ENCODE measurements at places on chromosomes 16 and 17.

GRCh38 chr17:53462393-53462811, 360.3 kb upstream of the KIF2B start:
- DNase-seq: no peak

DNA sequence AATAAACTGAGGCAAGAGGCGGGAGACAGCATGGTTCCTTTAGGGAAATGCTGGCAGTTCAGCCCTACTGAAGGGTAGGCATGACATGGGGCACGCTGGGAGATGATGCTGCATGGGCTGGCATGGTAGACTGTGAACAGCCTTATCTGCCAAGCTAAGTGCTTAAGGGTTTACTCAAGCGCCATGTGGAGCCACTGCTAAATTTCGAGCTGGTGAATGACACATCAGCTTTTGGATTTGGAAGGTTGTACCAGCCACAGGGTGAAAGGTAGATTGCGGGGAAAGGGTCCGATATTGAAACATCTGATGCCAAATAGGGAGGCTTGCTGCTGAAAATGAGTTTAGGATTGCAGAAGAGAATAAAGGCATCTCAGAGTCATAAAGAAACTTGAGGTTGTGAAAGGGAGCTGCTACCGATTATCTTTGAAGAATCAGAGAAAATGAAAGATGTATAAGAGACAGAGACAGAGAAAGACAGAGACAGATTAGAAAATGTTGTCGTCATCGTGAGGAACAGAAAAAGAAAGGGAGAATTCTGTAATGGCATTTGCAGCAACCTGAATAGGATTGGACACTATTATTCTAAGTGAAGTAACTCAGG, 16.3 kb downstream of the PIK3R5 start:
- DNase-seq: peak; percentile 77

DNA sequence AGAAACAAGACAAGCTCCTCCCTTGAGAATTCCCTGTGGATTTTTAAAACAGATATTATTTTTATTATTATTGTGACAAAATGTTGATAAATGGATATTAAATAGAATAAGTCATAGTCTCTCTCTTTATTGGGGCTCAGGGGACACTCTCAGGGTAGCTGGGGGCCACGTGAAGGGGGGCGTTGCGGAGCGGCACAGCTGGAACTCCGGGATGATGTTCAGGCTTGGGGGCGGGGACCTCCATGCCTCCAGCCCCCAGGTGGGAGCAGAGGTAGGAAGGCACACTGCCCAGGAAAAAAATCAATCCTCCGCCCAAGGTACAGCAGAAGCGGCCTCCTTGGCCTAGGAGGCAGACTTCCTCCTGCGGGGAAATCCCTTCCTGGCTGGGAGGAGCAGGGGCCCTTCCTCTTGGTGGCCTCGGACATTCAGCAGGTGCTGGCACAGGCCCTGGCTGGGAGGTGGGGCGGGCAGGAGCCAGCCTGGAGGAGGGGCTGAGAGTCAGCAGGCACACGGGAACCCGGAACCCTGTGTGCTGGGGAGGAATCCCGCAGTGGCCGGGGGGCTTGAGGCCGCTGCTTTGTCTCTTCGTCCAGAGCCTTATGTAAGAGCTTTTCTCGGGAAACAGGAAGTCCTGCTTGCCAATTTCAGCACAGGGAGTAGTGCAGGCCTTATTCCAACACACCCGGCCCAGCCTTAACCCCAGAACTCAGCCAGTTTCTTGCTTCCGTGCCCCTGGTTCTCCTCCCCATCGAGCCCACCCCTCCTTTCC, 591 bp upstream of the TNFSF13 start:
- DNase-seq: peak; percentile 79

DNA sequence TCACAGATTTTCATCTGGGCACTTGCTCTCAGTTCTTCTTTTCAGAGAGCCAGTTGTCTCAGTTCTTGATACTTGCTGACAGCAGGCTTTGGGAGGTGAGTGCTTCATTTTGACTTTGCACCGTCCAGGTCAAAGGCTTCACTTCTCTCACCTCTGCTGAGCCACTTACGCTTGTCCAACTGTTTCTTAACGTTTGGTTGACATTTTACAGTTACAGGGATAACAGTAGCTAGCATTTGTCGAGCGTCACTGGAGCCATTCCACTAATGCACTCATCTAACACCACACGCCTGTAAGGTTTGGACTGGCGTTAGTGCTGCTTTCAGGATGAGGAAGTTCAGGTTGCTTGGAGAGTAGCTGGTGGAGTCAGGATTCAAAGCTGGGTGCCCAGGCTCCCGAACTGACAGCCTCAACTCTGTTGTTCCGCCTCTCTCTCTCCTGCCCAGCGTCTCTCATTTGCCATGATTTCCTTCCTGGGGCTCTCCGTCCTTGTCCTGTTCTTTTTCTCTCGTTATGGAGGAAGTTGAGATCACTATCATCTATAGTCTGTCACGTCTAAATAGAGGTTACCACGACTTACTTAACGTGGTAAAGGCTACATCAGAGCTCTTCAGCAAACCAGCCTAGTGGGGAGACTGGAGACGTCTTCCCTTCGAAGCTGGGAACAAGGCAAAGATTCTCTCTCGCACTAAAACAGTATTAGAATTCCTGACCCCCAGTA, 220.8 kb downstream of the RPTOR start:
- no peak for DNase-seq

- no peak for DNase-seq
Observed at GRCh38 chr17:47774331-47774730, 41.3 kb downstream of the TBX21 start.

DNA sequence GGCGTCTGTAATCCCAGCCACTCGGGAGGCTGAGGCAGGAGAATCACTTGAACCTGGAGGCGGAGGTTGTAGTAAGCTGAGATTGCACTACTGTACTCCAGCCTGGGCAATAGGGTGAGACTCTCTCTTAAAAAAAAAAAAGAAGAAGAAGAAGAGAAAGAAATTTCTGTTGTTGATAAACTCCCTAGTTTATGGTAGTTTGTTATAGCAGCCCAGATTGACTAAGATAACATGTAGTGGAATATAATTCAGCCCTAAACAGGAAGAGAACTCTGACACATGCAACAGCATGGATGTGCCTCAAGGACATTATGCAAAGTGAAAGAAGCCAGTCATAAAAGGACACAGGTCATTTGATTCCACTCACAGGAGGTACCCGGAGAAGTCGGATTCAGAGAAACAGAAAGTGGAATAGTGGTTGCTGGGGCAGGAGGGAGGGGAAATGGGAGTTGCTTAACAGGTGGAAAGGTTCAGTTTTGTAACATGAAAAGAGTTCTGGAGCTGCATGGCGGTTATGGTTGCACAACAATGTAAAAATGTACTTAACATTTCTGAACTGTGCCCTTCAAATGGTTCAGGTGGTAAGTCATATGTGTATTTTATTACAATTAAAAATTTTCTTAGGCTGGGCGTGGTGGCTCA, 26.0 kb upstream of the PRM1 start:
- peak; percentile 76 for DNase-seq

- no peak for DNase-seq
Observed at GRCh38 chr17:511001-511698, 158.5 kb upstream of the RPH3AL start.

DNA sequence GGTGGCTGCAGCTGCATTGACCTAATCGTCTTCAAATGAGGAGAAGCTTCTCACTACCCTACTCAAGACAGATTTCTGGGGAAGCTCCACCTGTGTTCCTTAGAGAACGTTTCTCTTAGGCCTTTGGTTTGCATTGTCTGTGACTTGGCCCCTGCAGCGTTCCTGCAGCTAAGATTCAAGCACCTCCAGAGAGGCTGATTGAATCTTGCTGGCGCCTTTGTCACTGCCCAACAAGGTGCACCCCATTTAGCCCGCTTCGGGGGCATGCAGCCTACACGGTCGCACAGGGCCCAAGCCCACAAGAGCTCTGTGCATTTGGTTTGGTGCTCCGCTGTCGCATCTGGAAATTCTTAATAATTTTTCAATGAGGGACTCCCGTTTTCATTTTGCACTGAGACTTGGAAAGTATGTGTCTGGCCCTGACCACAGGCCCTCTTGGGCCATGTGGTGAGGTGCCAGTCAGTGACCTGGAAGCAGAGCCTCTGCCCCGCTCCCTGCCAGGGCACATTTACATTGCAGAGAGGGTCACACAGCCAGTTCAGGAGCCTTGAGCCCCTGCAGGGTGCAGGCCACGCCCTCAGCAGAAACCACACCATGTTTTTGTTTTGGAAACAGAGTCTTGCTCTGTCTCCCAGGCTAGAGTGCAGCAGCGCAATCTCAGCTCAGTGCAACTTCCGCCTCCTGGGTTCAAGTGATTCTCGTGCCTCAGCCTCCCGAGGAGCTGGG, 51.1 kb upstream of the CACNG5 start:
- DNase-seq: no peak

- no peak for DNase-seq
Observed at GRCh38 chr16:75647112-75647491, 363 bp downstream of the KARS1 start.

DNA sequence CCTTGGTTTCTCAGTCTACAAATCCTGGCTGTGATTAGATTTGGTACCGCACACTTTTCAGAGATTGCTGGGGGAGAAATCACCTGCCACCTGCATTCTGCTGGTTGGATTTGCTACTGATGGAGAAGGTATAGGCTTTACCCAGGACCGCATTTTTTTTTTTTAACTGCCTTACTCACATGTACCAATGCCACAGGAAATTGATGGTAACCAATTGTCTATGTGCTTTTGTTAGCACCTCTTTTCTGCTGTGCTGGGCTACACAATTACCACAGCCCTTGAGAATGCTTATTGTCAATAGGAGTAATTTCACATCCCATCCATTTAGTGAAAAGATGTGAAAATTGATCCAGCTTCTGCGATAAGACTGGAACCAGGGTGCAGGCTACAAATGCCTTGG, 74.4 kb upstream of the TANC2 start:
- DNase-seq: no peak

- DNase-seq: no peak
Observed at GRCh38 chr17:33210285-33210684, 82.8 kb downstream of the ASIC2 start.

DNA sequence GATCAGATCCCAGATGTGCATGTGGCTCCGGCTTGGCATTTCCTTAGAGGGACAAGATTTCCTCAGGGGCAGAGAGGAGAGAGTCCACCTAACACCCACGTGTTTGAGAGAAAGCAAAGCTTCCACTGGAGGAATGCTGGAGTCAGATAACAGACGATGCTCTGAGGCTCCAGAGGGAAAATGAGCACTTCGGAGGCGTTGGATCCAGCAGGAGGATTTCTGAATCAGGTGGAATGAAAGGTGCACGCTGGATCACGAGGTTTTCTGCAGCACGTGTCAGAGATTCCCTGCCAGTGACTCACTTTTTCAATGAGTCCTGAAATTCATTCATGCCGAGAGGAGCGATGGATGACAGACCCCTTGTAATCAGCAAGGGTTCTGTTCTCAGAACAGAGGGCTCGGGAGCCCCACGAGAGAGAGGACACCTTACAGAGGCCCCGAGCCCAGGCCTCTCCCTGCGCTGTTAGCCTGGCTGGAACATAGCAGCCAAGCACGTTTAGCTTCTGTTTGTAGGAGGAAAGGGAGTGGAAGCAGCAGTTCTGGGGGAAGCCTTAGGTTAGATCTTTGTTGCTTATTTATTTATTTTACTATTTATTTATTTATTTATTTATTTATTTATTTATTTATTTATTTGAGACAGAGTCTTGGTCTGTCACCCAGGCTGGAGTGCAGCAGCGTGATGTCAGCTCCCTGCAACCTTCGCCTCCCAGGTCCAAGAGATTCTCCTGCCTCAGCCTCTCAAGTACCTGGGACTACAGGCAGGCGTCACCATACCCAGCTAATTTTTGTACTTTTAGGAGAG, 49.3 kb upstream of the JPH3 start:
- no peak for DNase-seq

GRCh38 chr16:87621550-87621829, 19.2 kb downstream of the JPH3 start:
- DNase-seq: no peak

GRCh38 chr17:65852911-65853310, 291.5 kb upstream of the AXIN2 start:
- DNase-seq: no peak

- DNase-seq: no peak
Observed at GRCh38 chr16:75578212-75578611, 12.0 kb downstream of the GABARAPL2 start.

GRCh38 chr17:66834919-66835454, at the start of gene CACNG5:
TSS of gene CACNG5 (plus strand) at chr17:66835117. CDS start at chr17:66877333, 42,216 bp downstream.
- DNase-seq: peak; percentile 3

GRCh38 chr16:88892065-88892464, 25.6 kb upstream of the PABPN1L start:
- DNase-seq: no peak

- peak; percentile 4 for DNase-seq
Observed at GRCh38 chr17:61057257-61057656, 342.4 kb upstream of the TBX2 start.

DNA sequence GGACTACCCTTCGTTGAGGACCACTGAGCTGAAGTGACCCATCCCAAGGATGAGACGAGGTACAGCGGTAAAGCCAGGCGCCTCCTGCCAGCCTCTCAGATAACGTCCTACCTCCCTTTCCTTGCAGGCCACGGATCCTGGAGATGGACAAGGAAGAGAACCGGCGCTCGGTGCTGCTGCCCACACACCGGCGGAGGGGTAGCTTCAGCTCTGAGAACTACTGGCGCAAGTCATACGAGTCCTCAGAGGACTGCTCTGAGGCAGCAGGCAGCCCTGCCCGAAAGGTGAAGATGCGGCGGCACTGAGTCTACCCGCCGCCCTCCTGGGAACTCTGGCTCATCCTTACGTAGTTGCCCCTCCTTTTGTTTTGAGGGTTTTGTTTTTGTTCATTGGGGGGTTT, 17.3 kb upstream of the LLGL1 start:
- DNase-seq: no peak

GRCh38 chr17:33924104-33924503, 331.0 kb upstream of the CCL2 start:
- DNase-seq: no peak

DNA sequence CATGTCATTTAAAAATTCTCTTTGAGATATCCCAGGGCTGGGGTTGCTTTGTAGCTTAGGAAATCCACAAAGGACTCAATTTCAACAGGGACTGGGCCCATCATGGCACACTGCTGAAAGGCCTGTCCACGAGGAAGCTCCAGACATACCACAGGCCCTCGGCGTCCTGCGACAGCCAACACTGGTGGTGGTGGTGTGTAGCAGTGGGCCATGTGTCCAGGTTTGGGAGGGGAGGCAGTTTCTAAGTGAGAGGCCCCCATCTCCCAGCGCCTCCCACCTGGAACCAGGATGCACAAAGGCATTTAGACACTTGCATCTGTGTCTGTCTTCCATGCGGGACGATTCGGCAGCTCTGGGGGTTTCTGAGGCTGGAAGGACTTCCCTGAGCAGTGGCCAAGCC, 65.2 kb upstream of the ZNF423 start:
- DNase-seq: no peak
